ENCODE measurements at places on chromosomes 7 and 10. TPM values are rescaled to one million over a fixed set of nuclear protein-coding genes. Genes with fewer than 3 reads are reported as not detected.

The TBC1D12 gene
- 5.9 TPM for total RNA-seq

The ZNF277 gene
- 15.5 TPM for total RNA-seq

The GSDME gene
- total RNA-seq, result 38.4 TPM

The PRF1 gene
- total RNA-seq, result not detected

Data from A549 treated with RU486 at 1 μM for 4 hours (cell line).